ENCODE measurements at places on chromosomes 3 and 15.

GRCh38 chr3:16413321-16413720 lies 100.2 kb downstream of the RFTN1 start:
- no peak for DNase-seq

- DNase-seq, result no peak
These were observed 234.9 kb downstream of the CACNA2D3 start for GRCh38 chr3:54357301-54357700.

- no peak for DNase-seq
These were observed 1.2 kb downstream of the NT5DC2 start for GRCh38 chr3:52532517-52532837.

DNA sequence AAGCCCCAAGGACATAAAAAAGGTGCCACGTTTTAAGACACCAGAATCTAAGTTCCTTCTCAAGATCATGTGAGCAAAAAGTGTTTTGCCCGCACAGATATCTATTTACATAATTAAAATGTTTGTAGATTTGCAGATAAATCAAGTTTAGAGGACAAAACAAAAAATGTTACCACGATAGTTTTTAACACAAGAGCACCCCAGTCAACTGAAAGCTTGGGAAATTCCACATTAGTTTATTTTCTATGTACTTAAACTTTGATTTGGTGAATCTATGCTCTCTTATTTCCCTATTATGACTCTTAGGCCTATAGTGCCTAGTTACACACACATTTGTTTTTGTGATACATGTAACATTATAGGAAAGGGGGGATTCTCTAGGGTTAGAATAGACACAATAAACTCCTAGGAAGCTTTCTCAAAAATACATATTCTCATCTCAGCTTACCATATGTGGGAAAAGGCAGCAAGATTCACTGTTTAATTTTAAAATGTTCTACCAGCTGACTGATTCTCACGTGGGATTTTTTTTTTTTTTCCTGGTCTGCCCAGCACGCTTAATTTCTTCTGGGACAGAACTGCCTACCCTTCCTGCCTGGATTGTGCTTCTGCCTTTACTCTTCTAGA lies 8.4 kb upstream of the LEKR1 start:
- no peak for DNase-seq

- no peak for DNase-seq
These were observed 290.4 kb downstream of the MAGI1 start for GRCh38 chr3:65748326-65748725.

DNA sequence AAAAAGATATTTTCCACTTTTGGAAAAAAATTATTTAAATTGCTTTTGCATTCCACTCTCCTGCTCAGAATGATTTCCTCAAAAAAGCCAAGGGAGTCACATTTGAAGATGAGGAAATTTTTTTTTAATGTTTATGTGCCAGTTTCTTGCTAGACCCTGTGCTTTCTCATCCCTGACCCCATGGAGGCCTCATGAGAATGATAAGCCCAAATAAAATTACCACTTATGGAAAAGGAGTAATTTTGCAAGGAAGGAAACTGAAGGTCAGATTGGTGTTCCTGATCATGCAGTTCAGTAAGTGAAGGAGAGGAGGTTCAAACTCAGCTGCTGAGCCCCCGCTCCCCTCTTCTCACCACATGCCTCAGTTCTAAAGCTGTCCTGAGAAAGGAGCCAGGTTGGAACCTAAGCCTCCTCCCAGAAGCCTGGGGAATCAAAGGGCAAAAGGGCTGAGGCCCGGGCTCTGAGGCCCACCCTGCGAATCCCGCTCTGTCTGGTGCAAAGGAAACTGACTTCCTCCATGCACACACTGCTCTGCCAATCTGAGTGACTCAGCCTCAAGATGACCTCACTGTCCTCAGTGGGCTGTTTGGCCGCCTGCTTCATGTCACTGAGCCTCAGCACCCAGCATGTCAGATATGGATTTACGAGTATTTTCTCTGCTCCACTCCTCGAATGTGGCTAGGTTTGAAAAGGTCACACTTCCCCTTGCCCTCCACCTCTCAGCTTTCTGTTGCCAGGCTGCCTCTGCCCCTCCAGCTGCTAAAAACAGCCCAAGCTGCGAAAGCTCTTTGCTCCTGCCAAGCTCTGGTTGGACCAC lies 56.9 kb upstream of the FLNB start:
- no peak for DNase-seq

GRCh38 chr15:65222891-65223290 lies 11.6 kb upstream of the CILP start:
- no peak for DNase-seq

GRCh38 chr15:48577469-48577868 lies 68.0 kb downstream of the FBN1 start:
- DNase-seq, result no peak

- DNase-seq, result no peak
These were observed 79.2 kb upstream of the ABHD17C start for GRCh38 chr15:80615783-80616391.

DNA sequence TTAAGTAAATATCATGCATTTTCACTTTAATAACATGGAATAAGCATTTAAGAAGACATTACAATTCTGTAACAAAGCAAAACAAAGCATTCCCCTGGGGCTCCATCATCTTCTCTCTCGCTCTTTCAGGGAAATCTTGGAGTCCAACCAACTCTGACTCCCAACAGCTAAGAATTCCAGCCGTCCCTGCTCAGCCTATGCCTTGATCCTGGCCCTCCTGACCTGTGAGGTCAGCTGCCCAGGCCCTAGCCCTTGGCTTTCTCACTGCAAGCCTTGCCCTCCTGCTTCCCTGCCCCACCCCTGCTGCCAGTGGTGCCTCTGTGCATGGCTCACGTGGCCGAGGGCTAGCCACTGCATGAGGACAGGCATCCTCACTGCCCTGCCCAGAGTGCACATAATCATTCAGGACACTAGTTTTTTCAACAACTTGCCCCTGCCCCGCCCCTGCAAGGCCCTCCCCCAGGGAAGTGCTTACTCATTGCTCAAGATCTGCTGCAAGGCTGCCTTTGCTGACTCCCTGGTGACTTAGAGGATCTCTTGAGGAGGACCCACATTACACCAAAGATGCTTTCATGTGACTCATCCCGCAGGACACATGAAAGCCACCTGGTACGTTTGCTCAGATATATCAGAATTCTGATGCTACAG lies 37.6 kb downstream of the MTMR10 start:
- DNase-seq, result no peak

DNA sequence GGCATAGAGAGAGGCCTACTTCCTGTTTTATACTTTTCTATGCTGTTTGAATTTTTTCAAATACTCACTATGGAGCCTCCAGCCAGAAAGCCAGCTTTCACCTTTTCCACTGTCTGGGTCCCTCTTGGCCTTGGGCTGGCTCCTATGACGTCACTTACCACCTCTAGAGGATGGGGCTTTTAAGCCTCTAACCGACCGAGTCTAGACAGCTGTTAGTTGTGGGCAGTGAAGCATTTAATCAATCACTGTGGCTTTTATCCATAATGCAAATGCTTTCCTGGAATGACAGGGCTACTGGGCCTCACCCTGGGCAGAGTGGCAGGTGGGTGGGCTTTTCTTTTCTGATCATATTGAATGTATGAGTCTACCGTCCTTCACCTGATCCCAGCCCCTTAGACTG lies 61.9 kb downstream of the LRRK1 start:
- no peak for DNase-seq

- no peak for DNase-seq
These were observed 34.5 kb downstream of the ZFAND6 start for GRCh38 chr15:80093854-80094418.

DNA sequence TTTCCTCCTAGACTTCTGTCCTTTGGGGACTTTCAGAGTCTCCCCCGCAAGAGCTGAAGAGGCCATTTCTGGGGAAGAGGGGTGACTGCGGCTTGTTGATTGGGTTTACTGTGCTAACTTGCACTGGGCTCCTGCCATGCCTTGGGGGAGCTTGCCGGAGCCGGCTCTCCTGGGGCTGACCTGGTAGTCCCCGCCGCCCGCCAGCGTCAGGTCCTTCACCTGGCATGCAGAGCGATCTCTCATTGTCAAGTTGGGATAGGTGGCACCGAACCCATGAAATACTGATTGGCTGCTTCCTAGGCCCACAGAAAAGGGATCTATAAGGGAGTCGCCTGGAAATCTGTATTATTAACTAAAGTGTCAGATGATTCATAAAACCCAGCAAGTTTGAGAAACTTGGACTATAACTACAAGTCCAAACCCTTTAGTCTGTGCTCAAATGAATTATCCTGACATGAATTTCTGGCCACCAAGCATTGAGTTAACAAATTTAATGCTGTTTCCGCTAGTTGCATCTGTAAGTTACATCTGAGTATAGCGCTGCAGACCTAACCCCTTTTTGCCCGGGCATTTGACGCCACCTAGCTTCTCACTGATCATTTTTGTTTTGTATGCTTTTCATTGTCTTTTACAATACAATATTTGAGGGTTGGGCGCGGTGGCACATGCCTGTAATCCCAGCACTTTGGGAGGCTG lies 607 bp upstream of the IMP3 start:
- peak; percentile 32 for DNase-seq

DNA sequence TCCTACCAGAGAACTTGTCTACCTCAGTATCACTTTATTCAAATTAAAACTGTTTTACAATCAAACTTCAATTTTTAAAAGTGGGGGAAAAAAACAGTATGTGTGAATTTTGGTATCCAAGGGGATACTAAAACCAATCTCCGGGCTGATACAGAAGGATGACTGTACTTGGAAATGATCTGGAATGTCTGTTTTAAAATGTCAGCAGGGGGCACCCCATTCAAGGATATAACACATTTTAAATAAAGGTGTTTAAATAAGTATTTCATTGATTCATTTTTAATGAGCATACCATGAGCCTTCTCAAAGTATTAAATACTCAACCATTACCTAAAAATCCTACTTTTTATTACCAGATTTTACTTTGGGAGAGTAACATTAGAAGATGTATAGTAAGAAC lies 67.9 kb downstream of the ULK4 start:
- DNase-seq, result no peak

- DNase-seq, result no peak
These were observed 95.0 kb upstream of the FNDC3B start for GRCh38 chr3:171944118-171945016.
